Ovary (tissue), 10 donors: ENCODE measurements at places on chromosomes 6 and 20. TPM values are rescaled to one million over a fixed set of nuclear protein-coding genes. Genes with fewer than 3 reads are reported as not detected.

Gene DEF6
- total RNA-seq: 2.3 TPM

Gene HFE
- 7.6 TPM for total RNA-seq

GRCh38 chr6:9126878-9127560, 691.7 kb upstream of the SLC35B3 start:
- no peak overlapping the region for H3K4me3 ChIP-seq
- DNase-seq: no peak
- no peaks in the 10 kb centered on the region for H3K4me1 ChIP-seq
- no peaks in the 10 kb centered on the region for H3K27me3 ChIP-seq

GRCh38 chr6:108582618-108583017, 21.9 kb downstream of the FOXO3 start:
- peaks cover 58% of the 10 kb centered on the region for H3K4me1 ChIP-seq
- no peaks in the 10 kb centered on the region for H3K36me3 ChIP-seq

DNA sequence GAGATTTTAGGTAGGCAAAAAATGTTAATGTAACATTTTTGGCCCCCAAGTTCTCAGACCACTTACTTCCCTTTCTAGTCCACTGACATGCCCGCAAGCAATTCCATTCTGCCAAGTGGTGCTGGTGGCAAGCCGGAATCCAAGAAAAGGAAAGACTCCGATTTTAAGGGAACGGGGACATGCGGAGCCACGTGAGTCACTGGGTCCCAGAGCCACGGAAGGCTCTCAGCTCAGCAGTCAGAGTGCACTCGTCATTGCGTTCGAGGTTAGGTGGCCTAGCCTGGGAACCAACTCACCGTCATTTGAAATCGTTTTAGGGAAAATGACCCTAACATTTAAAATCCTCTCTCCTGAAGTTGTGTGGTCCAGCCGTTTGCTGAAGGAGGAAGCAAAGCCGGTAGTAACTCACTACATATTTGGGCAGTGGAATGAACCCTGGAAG, 711 bp upstream of the SIRT5 start:
- peak overlapping the region; percentile 76 for H3K27ac ChIP-seq
- H3K27me3 ChIP-seq: no peaks in the 10 kb centered on the region
- peak overlapping the region; percentile 64 for H3K4me3 ChIP-seq

DNA sequence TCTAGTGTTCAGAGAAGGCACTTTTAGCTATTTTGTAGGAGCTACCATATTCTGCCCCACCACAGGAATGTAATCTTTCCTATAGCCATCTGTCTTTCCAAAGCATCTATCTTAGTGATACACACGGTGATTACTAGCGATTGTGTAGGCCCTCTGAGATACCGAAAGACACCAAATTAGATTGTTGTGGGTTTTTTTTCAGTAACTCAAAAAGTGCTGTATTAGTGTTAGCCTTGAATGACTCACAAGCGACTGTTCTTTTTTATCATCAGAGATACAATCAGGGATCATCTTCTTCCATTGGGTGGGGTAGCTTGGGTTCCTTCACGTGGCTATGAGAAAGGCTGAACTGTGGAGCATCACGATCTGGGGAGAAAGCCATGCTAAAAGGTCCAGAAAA, 160.2 kb downstream of the MTFR2 start:
- H3K4me1 ChIP-seq: peaks cover 7% of the 10 kb centered on the region
- H3K36me3 ChIP-seq: no peaks in the 10 kb centered on the region

DNA sequence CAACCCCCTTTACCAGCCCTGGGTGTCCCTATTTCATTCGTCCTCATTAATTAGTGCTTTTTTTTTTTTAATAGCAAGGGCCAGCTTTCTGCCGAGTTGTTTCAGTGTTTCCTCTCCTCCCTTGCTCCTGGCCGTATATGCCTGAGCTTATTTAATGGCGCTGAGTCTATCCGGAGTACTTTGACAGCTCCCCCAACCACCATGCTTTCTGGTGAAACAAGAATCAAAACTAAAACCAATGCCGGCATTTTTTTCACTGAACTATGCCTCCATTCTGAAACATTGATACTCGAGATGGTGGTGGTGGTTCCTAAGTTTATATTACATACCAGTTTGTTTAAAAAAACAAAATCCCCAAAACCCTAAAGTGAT, 1.2 kb downstream of the DCBLD1 start:
- peak overlapping the region; percentile 77 for H3K4me3 ChIP-seq
- DNase-seq: no peak
- no peaks in the 10 kb centered on the region for H3K27me3 ChIP-seq

DNA sequence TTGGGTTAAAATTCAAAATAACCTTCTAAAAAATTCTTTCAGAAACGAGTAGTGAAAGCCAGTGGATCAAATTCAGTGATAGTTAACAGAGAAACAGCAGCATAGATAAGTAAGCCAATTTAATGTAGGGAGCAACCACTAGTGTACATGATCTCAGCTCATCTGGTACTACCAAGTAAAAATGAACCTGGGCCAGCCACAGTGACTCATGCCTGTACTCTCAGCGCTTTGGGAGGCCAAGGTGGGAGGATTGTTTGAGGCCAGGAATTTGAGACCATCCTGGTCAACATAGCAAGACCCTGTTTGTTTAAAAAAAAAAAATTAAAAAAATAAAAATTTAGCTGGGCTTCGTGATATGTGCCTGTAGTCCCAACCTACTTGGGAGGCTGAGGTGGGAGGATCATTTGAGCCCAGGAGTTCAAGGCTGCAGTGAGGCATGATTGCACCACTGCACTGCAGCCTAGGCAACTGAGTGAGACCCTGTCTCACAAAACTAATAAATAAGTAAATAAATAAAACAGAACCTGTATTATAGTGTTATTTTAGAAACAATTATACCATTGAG, 32.4 kb downstream of the CBFA2T2 start:
- DNase-seq: no peak
- no peaks in the 10 kb centered on the region for H3K36me3 ChIP-seq
- H3K27ac ChIP-seq: no peak overlapping the region
- H3K4me1 ChIP-seq: peaks cover 3% of the 10 kb centered on the region

- H3K36me3 ChIP-seq: no peaks in the 10 kb centered on the region
- H3K4me3 ChIP-seq: no peak overlapping the region
Measured at GRCh38 chr20:6888736-6889395, 121.4 kb downstream of the BMP2 start.

GRCh38 chr6:43972913-43973300, 154.3 kb downstream of the MRPL14 start:
- no peaks in the 10 kb centered on the region for H3K27me3 ChIP-seq
- H3K4me3 ChIP-seq: no peak overlapping the region
- no peaks in the 10 kb centered on the region for H3K36me3 ChIP-seq
- H3K27ac ChIP-seq: no peak overlapping the region
- no peaks in the 10 kb centered on the region for H3K4me1 ChIP-seq
- DNase-seq: peak; percentile 75

DNA sequence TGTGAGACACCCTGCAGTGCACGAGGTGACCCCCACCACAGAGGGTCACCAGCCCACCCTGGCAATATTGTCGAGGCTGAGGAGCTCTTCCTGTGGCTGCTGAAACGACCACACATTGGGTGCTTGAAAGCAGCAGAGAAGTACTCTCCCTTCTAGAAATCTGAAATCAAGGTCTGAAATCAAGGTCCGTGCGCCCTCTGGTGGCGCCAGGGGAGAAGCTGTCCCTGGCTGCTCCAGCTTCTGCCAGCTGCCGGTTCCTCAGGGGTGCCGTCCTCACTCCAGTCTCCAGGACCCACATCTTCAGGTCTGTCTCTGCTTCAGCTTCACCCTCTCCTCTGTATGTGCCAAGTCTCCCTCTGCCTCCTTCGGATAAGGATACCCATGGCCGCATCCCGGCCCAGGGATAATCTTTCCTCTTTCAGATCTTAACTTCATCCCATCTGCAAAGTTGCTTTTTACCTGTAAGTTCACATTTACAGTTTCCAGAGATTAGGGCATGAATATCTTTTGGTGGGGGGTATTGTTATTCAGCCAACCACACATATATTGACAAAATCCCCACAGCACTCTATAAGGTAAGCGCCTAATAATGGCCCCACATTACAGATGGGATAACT, 108.3 kb upstream of the PHACTR3 start:
- no peak overlapping the region for H3K27ac ChIP-seq
- H3K27me3 ChIP-seq: no peaks in the 10 kb centered on the region
- no peaks in the 10 kb centered on the region for H3K4me1 ChIP-seq
- no peak overlapping the region for H3K4me3 ChIP-seq

DNA sequence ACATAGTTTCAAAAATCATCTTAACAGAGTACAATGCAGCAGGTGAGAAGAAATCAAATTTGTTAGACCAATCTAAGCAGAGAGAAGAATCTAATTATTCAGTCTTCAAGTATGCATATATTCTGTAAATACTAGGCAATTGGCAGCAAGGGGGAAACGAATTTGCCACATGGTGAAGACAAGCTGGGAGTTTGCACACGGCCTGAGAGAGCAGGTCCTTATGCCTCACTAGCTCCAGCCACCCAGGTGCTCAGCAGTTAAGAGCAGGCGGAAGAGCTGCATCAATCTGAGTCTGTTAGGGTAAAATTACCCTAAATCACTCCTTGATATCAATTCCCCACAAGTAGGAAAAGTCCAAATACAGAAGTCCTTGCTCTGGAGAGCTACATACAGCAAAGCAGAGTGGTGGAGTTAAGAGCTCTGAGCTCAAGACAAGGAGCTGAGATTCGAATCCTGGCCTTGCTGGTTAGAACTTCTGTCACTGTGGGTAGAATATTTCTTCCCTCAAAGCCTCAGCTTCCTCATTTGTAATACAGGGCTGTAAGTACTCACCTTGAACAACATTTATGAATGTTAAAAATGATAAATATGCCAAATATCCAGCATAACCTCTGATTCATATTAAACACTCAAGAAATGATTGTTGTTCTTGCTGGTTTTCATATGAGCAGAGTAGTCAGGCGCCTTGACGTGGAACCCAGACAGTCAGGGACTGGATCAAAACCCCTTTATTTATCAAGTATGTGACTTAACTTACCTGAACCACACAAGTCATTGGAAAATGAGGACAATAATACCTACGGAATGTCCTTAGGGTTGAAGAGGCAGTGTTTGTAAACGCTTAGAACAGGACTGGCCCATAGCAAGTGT, 444.2 kb downstream of the CDH26 start:
- no peak overlapping the region for H3K4me3 ChIP-seq
- no peaks in the 10 kb centered on the region for H3K36me3 ChIP-seq
- no peaks in the 10 kb centered on the region for H3K27me3 ChIP-seq
- no peak overlapping the region for H3K27ac ChIP-seq
- no peak for DNase-seq
- H3K4me1 ChIP-seq: no peaks in the 10 kb centered on the region

GRCh38 chr20:4711511-4711910, 10.2 kb upstream of the PRND start:
- no peak overlapping the region for H3K27ac ChIP-seq
- H3K27me3 ChIP-seq: no peaks in the 10 kb centered on the region
- no peak for DNase-seq
- H3K4me3 ChIP-seq: no peak overlapping the region
- H3K4me1 ChIP-seq: no peaks in the 10 kb centered on the region
- no peaks in the 10 kb centered on the region for H3K36me3 ChIP-seq

DNA sequence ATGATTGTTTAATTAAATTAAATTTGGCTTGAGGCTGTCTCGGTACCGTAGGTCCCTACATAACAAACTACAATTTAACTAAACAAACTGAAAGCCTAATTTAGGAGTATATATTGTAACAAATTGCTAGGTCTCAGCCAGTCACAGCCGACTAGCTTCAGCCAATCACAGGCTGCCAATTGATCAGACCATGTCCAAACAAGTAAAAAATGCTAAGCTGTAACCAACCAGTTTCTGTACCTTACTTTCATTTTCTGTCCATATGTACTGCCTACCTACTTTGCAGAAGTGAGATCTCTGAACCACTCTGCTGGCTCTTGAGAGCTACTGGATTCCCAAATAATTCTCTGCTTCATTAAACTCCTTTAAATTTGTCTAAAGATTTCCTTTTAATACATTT, 648.0 kb upstream of the GJE1 start:
- H3K4me3 ChIP-seq: no peak overlapping the region
- DNase-seq: no peak
- H3K27ac ChIP-seq: no peak overlapping the region
- no peaks in the 10 kb centered on the region for H3K27me3 ChIP-seq
- peaks cover 2% of the 10 kb centered on the region for H3K4me1 ChIP-seq
- H3K36me3 ChIP-seq: no peaks in the 10 kb centered on the region

- H3K4me1 ChIP-seq: peaks cover 15% of the 10 kb centered on the region
- no peak overlapping the region for H3K4me3 ChIP-seq
- H3K27ac ChIP-seq: no peak overlapping the region
- H3K27me3 ChIP-seq: no peaks in the 10 kb centered on the region
- H3K36me3 ChIP-seq: no peaks in the 10 kb centered on the region
Measured at GRCh38 chr6:35044145-35044745, 96.9 kb downstream of the TCP11 start.

- no peak for DNase-seq
- no peaks in the 10 kb centered on the region for H3K27me3 ChIP-seq
- H3K4me1 ChIP-seq: peaks cover 2% of the 10 kb centered on the region
- H3K4me3 ChIP-seq: no peak overlapping the region
- no peaks in the 10 kb centered on the region for H3K36me3 ChIP-seq
Measured at GRCh38 chr6:5671601-5672559, 334.8 kb downstream of the NRN1 start.

- H3K27me3 ChIP-seq: no peaks in the 10 kb centered on the region
- no peaks in the 10 kb centered on the region for H3K4me1 ChIP-seq
- H3K27ac ChIP-seq: no peak overlapping the region
- no peak for DNase-seq
- no peak overlapping the region for H3K4me3 ChIP-seq
Measured at GRCh38 chr6:13260101-13260598, 68.2 kb downstream of the TBC1D7 start.

- no peak overlapping the region for H3K27ac ChIP-seq
- H3K27me3 ChIP-seq: no peaks in the 10 kb centered on the region
- no peak for DNase-seq
- H3K4me1 ChIP-seq: no peaks in the 10 kb centered on the region
- H3K4me3 ChIP-seq: no peak overlapping the region
Measured at GRCh38 chr6:20340068-20340848, 61.4 kb upstream of the E2F3 start.

DNA sequence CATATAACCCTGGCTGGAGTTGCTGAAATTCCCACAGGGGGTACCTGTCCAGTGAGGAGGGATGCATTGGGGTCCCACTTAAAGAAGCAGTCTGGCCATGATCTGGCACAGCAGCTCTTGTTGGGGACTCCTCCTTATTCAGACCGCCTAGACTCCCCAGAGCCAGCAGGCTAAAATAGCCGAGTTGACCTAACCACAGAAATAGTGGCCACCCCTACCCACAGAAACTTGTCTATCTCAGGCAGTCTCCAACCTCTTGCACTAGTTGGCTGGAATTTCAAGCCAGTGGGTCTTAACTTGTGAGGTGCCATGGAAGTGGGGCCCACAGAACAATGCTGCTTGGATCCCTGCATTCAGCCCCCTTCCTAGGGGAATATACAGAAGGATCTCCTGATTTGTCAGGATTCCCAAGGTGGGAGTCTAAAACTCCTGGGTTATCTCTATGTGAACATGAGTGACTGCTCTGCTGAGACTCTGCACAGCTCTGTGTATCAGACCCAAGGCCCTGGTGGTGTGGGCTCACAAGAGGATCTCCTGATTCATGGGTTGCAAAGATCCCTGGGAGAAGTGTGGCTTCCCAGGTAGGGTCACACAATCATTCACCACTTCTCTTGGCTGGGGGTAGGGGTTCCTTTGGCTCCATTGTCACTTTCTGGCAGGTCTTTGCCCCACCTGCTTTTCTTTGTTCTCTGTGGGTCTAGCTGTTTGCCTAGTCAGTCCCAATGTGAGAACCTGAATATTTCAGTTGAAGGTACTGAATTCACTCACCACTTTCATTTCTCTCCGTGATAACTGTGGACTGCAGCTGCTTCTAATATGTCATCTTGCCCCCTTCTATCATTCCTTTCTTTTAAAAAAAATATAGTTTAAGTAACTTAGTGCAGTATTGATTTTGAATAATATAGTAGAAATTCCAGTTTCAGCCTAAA, 65.5 kb upstream of the CLVS2 start:
- H3K27me3 ChIP-seq: no peaks in the 10 kb centered on the region
- no peak overlapping the region for H3K4me3 ChIP-seq
- no peaks in the 10 kb centered on the region for H3K36me3 ChIP-seq
- no peak overlapping the region for H3K27ac ChIP-seq
- no peaks in the 10 kb centered on the region for H3K4me1 ChIP-seq
